CD4-positive, alpha-beta memory T cell (primary cell): ENCODE measurements at places on chromosomes 13 and 19. TPM values are rescaled to one million over a fixed set of nuclear protein-coding genes. Genes with fewer than 3 reads are reported as not detected.

The ONECUT3 gene
- total RNA-seq = not detected

The POU2F2 gene
- 69.3 TPM for total RNA-seq

The SIAH3 gene
- total RNA-seq = 1.9 TPM

The EVI5L gene
- total RNA-seq = 11.9 TPM

The OR7A5 gene
- not detected for total RNA-seq

The N4BP2L1 gene
- 51.9 TPM for total RNA-seq

The SELENOV gene
- not detected for total RNA-seq

The KCNRG gene
- 0.83 TPM for total RNA-seq

The KLK13 gene
- total RNA-seq = not detected
